ENCODE measurements at places on chromosomes 5 and 9.
A peak's percentile ranks its signal among the peaks of the same experiment; 100 is the strongest.

DNA sequence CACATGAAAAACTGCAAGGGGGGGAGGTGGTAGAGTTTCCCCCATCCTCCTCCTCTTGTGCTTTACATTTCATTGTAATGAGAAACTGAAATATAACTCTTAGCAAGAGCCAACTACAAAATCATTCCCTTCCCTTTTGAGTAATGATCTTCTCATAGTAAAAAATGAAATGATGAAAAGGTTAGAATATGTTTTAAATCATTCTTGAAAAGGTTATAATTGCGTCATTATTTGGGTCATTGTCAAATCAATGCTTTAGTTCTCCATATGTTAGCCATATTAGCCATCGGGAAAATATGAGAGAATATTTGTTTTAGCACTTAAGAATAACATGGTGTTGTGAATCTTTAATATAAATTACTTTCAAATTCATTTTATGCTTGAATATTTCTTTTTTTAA lies 1185.0 kb upstream of the CDH18 start:
- no peak for DNase-seq

DNA sequence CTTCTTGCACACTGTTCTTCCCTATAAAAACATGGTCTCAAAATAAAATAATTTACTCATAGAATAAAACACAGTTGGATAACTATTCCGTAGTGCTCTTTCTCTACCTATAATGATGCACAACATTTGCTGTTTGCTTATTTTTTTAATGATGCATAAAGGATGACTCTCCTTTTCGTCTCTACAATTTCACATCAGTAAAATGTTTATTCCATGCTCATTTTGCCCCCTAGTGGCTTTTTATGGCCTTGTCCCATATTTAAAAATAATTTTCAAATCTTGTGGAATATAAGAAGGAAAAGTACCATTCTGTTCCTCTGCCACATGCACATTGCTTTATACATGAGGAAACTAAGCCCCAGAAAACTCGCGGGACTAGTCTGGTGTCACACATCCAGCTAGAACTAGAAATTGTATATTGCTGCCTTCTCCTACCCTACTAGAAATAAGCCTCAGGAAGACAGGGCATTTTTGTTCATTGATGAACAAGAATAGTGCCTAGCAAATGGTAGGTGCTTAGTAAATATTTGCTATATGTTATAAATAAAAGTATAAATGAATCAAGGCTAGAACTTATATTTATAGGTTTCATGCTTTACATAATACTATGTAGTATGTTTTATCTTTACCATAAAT lies 12.7 kb downstream of the KCTD16 start:
- DNase-seq: peak; percentile 34

DNA sequence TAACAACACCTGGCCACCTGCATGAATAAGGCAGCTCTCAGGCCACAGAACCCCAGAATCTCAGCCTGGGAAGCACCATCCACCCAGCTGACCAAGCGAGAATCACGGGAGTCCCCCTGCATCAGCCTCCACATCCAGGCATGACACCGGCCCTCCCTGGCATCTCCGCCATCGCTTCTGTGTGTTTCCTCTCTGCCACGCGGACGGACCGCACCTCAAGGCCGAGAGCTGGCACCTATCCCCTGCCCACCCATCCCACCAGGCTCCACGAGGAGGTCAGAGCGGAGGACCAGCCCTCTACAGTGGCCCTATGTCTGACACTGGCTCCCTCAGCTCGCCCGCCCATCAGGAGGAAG lies 134.7 kb downstream of the COL23A1 start:
- no peak for DNase-seq

GRCh38 chr5:130425424-130425823 lies 521.2 kb downstream of the CHSY3 start:
- no peak for DNase-seq

- DNase-seq: no peak
These were observed 1.6 kb upstream of the ZNF608 start for GRCh38 chr5:124747791-124748686.

DNA sequence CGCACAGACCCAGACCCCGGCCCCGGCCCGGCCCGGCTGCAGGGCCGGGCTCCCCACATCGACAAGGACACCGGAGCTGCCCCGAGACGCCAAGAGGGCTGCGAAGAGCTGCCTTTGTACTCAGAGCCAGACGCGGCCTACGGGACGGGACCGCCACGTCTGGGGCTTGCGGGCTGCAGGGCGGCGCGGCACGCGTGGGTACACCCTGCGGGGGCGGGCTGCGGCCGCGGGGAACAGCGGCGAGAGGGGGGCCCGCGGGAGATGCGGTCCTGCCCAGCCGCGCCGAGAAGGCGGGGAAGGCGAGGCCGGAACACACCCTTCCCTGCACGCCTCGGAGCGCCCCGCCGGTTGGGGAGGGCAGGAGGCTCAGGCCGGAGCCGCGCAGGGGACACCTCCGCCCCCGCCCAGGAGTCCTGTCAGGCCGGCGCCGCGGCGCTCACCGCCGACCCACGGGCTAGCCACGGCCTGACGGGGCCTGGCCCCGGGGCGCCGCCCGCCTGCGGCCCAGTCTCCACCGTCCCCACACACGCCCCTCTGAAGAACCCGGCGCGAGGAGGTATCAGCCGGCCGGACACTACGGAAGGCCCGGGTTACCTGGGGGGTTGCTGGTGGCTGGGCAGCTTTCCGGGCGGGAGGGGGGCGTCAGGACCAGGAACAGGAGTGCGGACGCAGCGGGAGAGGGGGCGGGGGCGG lies 478 bp downstream of the RAB14 start:
- peak; percentile 39 for DNase-seq

DNA sequence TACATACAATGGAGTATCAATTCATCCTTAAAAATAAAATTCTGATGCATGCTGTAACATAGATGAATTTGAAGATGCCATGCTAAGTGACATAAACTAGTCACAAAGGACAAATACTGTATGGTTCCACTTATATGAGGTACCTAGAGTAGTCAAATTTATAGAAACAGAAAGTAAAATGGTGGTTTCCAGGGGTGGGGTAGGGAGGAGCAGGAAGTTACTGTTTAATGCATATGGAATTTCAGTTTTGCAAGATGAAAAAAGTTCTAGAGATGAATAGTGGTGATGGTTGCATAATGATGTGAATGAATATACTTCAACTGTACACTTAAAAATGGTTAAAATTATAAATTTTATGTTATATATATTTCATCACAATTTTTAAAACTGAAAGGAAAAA lies 57.3 kb upstream of the FNIP1 start:
- DNase-seq: peak; percentile 43

DNA sequence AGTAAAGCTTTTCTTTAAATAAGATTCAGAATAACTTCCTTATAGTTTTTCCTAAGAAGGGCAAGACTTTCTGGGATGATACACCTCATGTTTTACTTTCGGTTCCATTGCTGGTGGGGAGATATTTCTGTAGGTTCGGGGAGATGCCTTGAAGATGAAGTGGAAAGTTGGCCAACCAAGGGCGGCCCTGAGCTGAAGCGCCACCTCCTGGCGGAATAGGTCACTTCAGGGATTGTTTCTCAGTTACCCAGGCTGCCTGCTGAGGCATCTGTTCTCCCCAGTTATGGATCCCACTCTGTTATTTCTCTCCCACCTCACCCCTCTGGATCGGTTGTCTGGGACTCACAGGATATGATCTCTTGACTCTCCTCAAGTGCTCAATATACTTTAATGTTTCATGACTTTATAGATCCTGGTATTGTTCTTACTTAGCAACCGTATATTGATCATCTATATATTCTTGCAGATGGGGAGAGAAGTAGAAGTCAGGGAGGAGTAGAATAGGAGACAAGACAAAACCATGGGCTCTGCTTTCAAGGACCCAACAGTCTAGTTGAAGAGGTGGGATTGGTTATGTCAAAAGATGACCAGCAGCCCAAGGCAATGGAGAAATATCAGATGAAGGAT lies 23.4 kb downstream of the MEGF10 start:
- peak; percentile 63 for DNase-seq

DNA sequence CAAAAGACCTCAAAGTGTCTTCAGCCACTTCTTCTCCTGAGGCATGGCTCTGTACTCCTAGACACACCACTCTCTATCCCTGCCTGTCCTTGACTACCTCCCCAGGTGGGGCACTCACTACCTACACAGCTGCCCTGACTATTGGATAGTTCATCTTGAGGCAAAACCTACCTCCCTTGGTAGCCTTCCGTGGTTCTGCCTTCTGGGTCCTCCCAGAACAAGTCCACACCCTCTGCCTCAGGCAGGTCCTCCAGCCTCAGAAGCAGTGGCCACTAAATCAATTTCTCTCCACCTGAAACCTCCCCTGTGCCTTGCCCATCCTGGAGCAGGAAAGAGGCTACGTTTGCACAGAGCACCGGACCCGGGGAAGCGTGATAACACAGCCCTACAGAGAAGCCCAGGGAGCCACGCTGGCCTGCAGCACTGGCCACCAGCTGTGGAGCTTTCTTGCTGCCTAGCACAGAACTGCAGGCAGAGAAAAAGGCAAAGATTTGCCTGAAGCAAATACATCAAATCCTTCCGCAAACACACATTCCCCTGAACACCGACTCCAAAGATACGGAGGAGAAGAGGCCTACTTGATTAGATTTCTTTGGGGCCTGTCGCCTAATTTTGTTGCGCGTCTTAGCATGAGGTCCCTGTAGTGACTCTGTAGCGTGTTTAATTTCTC lies 141.8 kb downstream of the C9orf50 start:
- DNase-seq: no peak

- no peak for DNase-seq
These were observed 16.4 kb upstream of the GADD45G start for GRCh38 chr9:89588271-89588879.

DNA sequence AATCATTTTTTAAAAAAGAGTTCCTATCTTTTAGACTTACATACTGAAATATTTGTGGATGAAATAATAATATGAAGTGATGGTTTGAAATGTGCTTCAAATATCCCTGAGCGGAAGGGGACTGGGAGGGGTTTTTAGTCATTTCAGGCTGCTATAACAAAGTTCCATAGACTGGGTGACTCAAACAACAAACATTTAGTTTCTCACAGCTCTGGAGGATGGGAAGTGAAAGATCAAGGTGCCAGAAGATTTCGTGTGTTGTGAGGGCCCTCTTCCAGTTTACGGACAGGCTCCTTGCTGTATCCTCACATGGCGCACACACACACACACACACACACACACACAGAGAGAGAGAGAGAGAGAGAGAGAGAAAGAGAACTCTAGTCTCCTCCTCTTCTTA lies 27.1 kb upstream of the TEX10 start:
- DNase-seq: no peak

DNA sequence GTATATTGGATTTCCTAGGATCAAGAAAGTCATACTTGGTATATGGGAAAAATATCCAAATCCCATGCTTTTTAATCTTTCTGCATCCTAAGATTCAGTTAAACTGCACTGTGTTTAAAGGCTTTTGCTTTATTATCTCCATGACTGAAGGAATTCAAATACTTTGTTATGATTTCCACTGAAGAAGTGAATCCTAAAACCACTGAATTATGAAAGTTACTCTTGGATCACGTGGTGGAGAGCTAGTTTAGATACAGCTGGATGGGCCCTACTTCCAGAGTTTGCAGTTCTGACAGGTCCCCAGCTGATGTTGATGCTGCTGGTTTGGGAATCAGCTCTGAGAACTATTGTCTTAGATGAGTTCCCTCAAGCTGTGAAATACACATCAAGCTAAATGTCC lies 5.0 kb downstream of the DAB2 start:
- no peak for DNase-seq

GRCh38 chr5:115621365-115621900 lies 4.4 kb downstream of the TMED7 start:
- no peak for DNase-seq

GRCh38 chr9:20620650-20621470 lies 1.4 kb downstream of the MLLT3 start:
- DNase-seq: peak; percentile 48

- DNase-seq: no peak
These were observed 399 bp downstream of the NDUFA2 start for GRCh38 chr5:140647042-140647419.

DNA sequence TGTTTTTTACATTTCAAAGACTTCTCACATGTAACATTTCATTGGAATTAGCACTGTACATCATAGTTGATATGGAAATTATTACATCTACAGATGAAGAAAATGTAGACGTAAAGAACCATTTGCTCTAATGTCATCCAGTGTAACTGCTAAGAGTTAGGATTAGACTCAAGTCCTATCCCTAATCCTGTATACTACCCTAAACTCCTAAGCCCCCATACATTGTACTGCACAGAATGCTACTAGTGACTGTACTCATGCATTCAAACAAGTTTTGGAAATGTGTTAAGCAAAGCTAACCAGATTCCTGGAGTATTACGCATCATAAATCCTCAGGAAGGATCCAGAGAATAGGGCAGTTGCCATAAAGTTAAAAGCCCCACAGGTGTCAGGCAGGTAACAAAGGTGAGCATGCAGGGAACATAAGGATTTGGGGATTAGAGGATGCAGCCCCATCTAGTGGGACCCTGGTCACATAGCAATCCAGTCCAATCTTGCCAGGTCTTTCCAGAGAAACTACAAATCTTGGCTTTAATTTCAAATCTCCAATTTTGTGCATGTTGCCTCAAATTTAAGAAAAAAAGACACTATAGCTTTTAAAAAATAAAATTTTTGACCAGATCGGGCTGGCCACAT lies 32.0 kb downstream of the HAVCR1 start:
- DNase-seq: no peak

- no peak for DNase-seq
These were observed 13.6 kb upstream of the CLTB start for GRCh38 chr5:176429972-176430371.

DNA sequence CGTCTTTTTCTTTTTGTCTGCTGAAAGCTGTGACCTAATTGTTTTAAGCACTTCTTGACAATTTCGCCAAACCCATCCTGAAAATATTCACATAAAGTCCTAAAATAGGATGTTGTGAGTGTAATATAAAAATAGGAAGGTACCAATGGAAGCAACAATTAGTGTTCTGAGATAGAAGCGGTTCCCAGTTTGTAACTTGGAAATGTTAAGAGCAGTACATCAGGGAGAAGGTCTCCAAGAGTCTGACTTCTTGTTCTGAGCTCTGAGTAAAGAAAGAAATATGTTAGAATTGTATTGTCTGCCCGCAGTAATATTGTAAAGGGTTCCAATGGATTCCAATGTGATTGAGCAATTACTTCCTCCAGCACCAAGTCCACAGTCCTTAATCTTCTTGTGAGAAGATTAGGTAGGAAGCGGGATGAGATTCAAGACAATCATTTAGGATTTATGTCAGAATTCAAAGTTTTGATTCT lies 3.9 kb downstream of the VCAN start:
- no peak for DNase-seq

DNA sequence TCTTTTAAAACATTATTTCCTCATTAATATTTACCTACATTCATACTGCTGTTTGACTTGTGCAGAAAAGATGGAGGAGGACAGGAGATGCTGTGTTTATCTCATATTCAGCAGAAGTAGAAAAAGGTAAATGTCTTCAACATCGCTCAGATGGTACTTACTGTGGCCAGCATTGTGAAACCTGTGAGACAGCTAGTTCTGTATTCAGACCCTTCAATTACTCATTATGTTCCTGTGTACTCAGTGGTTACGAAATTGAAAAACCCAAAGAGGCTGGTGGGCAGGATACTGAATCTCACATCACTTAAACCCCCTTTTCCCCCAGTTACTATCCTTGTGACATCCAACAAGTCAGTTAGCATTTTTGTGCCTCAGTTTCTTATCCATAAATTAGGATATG lies 216.0 kb downstream of the KDM4C start:
- DNase-seq: peak; percentile 42

All from activated CD4-positive, alpha-beta T cell treated with anti-CD3 and anti-CD28 coated beads, Interleukin-10, Interleukin-2, amounts not matched to agents 100 ng/mL and 50 ng/mL, durations not matched to agents 16 hours and 8 hours (primary cell).